Stimulated activated CD4-positive, alpha-beta T cell treated with anti-CD3 and anti-CD28 coated beads, Interleukin-15, amount 100 ng/mL, for 48 hours (primary cell): ENCODE measurements at places on chromosomes 4 and X.

GRCh38 chr4:27692158-27692557 is 831.5 kb downstream of the STIM2 start:
- DNase-seq: no peak

DNA sequence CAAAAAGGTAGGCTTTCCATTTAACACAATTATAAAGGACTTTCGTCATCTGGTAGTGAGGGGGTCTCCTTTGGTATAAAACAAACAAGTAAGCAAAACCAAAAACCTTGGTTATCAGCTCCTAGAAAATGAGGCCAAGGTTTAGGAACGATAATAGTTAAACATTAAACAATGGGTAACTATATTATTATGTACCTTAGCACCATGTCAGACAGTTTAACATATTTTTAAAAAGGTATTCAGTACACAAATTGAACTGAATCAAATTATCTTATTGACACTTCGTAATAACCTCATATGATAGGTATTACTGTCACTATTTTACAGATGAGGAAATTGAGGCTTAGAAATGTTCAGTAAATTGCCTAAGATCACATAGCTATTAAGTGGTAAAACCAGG is 32.1 kb upstream of the RAB9B start:
- no peak for DNase-seq

GRCh38 chr4:5527211-5527610 is 181.1 kb downstream of the EVC2 start:
- DNase-seq: no peak

- no peak for DNase-seq
Observed at GRCh38 chr4:1751919-1752283, 30.6 kb downstream of the TACC3 start.

GRCh38 chr4:88101165-88101564 is 57.3 kb downstream of the ABCG2 start:
- DNase-seq: no peak

DNA sequence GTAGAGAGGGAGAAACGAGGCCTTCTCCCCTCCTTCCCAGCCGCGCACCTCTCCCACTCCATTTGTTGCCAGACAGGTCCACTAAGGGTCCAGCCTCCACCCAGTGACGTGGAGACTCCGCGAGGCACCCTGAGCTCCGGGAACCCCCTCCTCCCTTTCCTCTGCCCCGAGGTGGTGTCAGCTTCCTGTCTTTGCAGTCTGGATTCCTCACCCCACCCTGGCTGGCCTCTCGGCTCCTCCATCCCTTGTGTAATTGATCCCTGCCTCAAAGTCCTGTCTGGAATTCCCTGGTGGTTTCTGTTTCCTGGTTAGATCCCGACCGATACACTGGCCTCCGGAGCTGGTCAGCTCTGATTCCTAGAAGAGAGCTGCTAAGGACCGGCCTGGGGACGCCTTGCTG is 105.9 kb upstream of the SCOC start:
- no peak for DNase-seq

DNA sequence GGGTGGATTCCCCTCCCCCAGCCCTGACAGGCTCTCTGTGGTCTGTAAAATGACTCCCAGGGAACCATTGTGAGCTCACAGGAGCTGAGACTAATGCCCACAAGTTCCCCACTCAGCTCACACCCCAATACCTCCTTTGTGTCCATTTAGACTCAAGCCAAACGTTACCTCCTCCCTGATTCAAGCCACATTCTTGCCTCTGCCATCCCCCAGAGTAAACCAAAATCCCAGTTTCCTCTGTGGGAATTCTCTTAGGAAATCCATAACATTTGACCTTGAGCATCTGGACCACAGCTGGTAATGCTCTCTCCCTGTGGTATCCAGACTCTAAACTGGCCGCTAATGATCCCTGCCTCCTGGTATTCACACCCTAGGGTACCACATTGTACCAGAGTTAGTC is 26.3 kb upstream of the KDM5C start:
- DNase-seq: no peak

DNA sequence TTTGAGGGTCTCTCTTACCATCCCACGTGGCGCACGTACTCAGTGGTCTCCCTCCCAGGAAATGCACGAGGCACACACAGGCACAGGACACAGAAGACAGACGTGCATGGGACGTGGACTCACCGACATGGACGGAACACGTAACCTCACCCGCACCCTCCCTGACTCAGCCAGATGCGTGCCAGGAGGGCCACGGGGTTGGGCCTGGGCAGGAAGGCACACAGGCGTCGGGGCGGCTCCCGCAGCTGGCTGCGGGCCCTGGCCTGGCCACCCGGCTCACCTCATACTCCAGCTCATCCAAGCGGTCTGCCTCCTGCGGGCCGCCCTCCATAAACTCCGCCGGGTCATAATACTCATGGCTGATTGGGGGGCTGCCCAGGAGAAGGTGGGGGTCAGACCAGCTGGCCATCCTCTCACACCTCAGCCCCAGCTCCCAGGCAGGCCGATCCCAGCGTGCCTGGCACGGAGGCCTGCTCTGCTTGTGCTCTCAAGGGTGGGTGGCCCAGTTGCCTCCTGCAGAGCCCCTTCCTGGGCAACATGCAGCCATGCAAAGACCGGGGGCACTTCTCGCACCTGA is 12.6 kb downstream of the SSR4 start:
- DNase-seq: no peak

DNA sequence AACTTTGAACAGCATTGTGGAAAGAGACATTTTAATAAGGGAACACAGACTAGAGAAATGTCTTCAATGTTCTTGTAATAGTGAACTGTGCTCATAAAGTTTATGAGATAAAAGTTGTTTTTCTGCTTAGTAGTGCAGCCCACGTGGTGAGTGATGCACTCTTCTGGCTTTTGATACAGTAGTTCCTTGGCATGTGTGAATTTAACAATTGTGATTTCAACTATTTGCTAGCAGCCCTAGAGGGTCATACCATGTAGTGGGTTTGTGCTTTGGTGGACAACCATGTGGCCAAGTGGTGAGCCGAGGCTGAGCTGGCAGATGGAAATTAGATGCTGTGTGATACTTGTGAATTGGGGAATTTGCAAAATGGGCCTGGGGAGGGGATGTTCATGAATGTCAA is 116.2 kb upstream of the SLC4A4 start:
- no peak for DNase-seq

- peak; percentile 35 for DNase-seq
Observed at GRCh38 chrX:136584545-136584944, 52.5 kb downstream of the VGLL1 start.
